ENCODE measurements at places on chromosomes 11 and 22.
A peak's percentile ranks its signal among the peaks of the same experiment; 100 is the strongest.

DNA sequence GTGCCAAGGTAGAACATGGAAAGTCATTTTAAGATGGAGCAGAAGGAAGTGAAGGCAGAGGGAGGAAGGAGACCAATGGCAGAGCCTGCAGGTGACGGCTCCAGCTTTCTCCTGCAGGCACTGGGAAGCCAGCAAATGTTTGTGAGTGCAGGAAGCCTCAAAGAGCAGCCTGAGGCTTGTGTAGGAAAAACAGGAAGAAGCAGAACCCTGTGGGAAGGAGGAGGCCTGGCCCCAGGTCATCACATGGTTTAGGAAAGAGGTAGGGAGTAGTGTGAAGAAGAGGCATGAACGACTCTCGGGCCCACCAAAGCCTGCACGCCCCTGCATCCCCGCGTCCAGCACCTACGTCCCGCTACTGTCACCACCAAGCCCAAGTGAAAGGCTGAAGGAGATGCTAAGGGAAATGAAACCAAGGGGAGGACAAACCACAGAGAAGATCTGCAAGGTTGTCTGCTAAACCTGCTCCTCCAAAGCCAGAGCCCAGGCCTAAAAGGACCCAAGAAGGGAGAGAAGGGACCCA, 151.5 kb downstream of the CHST1 start:
- no peak for DNase-seq

DNA sequence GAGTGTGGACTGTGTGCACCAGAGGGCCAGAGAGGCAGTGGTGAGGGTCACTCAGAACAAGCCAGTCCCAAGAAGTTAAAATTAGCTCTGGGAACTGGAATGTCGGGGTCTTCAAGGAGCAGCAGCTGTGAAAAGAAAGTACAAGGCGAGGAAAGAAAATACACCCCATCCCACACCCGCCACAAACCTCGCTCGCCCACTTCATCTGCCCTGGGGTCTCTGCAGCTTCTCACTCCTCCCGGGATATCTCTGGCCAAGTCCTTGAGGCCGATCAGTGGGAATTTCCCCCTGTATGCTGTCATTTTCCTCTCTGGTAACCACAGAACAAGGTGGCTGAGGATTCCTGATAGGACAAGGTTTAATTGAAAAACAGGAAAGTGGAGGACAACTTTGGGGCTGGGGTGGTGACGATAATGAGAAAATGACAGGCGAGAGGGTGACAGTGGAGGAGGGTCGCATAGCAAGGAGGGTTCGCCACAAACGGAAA, 36.3 kb upstream of the TIMP3 start:
- no peak for DNase-seq

DNA sequence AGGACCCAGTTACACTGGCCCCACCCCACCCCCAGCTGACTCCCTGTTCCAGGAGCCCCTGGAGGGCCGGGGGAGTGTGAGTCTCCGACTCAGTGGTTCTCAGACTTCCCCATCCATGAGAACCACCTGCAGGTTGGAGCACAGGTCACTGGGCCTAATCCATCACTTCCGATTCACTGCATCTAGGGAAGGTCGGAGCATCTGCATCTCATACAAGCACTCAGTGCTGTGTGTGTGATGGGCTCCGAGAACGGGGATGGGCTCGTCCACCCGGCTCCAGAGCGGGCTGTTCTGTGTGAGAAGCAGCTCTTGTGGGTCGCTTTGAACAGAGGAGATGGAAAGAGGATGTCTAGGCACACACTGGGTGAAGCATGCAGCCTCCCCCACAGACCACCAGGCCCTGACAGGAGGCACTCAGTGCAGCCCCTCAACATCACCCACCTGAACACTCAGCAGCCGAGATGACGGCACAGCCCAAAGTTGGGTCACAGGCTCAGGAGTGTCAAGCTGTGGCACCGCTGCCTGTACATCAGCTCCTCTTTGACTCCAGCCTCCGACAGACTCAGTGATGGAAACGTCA, 541.4 kb downstream of the BRD1 start:
- DNase-seq: no peak

- DNase-seq: peak; percentile 88
These were observed 717 bp downstream of the OSM start for GRCh38 chr22:30265823-30266444.

DNA sequence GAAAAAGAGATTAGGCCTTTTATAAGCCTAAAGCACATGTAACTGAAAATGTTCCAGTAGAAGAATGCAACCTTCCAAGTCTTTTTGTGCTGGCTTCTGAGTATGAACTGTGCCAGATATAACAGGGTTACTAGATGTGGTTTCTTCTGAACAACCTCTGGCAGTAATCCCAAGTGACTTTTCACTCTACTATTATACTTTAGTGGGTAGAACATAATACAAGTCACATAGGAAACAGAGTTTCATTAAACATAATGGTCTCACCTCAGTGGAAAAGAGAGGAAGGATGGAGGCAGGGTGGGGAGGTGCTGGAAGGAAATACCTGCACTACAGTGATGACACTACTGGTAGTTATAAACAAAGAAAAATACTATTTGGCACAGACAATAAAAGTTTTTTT, 81.3 kb downstream of the PHF21A start:
- no peak for DNase-seq

DNA sequence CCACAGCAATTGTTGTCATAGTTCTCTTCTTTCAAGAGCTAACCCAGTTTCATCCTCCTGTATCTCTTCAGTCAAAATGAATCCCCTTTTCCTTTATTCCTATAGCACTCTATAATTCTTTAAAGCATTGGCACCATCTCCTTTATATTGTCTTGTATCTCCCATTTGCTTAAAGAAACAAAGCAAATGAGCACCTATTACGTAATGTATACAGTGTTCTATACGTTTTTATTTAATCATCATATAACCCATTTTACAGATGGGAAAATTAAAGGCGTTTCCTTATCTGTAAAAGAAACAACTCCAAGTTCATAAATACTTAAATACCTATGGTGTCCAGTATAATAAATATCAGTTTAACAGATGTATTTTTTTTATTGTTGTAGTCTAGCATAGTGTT, 6.4 kb upstream of the REXO2 start:
- no peak for DNase-seq

- no peak for DNase-seq
These were observed 21.2 kb downstream of the UPB1 start for GRCh38 chr22:24516301-24516737.

DNA sequence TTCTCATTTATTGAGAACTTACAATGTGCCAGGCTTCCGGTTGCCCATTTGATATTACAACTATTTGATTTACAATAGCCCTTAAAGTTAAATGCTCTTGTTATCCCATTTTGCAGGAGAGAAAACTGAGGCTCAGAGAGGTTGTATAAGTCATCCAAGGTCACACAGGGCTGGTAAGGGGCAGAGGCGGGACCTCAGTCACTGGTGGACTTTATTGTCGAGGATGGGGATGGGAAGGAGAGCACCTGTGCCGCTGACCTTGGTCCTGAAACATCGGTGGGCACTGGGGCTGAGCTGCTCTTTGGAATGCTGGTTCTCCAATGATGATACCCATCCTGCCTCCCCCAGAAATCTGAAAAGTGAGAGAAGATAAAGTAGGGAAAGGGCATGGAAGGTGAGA, 265.4 kb downstream of the MIAT start:
- no peak for DNase-seq

DNA sequence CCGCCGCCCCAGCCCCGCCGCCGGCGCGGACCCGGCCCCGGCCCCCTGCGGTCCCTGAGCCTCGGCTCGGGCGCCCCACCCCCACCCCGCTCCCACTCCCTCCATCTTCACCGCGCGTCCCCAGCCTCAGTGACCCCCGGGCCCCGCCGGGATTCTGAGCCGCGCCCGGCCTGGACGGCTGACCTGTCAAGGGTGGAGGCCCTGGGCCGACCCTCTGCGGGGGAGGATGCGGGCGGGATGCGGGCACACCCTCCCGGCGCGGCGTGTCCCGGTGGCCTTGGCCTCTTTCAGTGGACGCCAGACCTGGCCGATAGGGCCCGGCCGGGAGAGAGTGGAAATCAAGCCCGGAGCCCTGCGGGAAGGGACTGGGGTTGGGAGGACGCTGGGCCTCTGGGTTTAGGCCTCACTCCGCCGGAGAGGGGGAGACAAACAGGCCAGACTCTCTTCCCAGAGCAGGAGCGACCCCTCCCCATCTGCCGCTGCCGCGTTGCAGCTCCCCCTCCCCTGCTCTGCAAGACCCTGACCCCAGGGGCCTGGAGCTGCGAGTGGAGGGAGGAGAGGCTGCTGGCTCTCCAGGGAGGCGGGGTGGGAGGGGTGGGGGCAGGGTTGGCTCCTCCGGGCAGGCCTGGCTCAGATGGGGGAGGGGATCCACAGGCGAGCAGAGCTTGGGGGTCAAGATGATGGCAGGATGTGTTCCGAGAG, 525 bp downstream of the MAPK8IP2 start:
- no peak for DNase-seq

- no peak for DNase-seq
These were observed 1.8 kb downstream of the CELF1 start for GRCh38 chr11:47551086-47551485.

DNA sequence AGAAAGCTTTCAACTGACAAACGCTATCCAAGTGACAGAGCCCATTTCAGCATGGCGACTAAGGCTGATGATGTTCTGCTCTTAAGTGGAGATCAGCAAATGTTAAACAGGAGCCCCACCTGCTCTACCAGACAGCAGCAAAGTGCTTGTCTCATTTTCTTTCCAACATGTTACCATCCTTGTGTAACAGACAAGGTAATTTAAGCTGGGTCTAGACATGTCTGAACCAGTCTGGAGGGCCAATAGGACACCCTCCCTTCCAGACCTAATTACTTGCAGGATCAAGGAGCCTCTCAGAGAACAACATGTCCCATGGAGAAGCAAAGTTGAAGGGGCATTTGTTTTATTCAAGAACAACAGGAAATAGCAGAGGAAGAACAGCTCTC, 3.9 kb upstream of the LMO2 start:
- DNase-seq: no peak

- DNase-seq: peak; percentile 30
These were observed 69.7 kb upstream of the BMAL1 start for GRCh38 chr11:13207665-13208594.

- no peak for DNase-seq
These were observed 1382.4 kb downstream of the BRD1 start for GRCh38 chr22:48445113-48445827.

DNA sequence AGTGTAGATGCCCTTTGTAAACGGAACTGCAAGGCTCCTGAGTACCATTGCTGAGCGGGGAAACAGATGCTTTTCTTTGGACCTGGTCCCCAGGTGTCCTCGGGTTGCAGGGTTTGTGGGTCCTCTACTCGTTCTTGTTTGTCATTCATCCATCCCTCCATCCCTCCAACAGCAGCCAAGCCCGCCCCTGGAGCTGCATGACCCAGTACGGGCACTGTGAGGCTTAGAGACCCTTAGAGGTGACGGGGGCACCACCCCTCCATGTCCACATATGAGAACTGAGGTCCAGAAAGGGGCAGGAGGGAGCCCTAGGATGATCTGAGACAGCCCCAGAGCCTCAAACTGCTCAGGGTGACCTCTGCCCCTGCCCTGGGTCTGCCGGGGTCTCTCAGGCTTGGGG, 45.4 kb downstream of the WNT11 start:
- no peak for DNase-seq

DNA sequence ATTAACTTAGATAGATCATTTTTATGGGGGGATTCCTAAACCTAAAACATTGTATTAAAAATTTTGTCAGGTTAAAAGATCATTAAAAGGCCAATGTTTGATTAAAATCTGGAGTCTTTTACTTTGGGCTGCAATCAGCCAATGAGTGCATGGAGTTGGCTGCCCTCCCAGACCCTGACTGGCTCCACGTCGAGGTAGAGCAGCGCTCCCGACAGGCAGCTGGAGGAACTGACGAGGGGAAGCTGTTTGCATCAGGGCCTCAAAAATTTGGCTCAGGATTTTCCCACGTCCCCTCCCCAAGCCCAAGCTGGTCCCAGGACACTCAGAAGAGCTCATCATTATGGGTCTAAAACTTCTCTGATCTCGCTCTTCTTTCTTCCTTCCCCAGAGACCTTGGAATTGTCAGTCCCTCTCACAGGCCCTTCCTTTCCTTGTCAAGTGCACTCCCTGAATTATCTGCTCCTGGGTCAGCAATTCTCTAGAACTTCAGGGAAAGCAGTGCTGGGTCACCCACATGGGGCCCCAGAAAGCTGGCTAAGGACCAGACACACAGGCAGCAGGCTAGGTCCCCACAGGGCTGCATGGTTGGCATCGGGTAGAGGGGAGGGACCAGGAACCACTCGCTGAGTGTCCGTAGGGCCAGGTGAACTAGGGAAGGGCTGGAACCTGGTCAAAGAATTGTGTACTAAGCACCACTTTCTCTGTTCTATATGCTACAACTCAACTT, 119.6 kb upstream of the IGLL5 start:
- DNase-seq: no peak

DNA sequence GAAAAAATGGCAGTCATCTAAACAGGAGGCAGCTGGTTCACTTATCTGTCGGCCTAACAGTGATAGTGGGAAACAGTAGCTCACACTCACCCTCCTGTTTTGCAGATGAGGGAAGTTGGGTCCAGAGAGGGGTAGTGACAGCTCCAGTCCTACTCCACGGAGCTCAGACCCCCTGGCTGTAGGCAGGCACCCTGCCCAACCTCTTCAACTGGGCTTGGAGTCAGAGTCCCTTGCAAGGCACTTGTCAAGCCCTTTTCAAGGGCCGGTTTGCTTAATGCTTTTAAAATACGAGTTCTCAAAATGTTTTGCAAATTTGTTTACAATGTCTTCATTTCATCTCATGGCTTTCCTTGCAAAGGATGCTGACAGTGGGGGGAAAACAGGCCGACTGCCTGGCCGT, 75.1 kb downstream of the BMAL1 start:
- no peak for DNase-seq

- no peak for DNase-seq
These were observed 19.8 kb downstream of the IGSF9B start for GRCh38 chr11:133937015-133937414.

DNA sequence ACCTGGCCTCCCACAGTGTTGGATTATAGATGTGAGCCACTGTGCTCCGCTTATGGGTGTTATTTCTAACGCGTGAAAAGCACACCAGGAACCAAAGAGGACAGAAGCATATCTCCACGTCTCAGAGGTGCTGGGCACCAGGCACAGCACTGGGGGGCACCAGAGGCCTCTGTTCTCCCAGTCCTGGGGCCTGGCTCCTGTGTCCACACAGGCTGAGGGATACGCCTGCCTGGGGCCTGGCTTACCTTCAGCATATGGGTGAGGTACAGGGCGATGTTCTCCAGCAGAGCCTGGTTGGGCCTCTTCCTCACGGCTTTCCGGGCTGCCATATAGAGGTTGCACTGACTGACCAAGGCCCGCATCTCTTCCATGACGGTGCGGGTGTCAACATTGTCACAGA, 24.7 kb upstream of the NAP1L4 start:
- no peak for DNase-seq

DNA sequence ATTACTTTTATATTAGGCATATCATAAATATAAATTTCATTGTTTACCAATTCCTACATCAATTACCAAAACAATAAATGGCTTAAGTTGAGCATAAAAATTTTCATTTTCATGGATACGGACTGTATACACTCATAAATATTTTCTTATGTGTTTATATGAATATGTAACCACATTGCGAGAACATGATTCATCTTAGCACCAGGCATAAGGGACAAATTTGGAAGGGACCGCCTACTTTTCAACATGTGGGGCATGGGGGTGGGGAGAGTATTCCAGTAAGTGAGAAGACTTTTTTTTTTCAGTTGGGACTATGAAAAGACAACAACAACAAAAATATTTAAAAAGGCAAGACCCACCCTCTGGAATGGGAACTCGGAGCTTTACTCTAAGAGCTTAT, 296.1 kb downstream of the RAB38 start:
- DNase-seq: no peak

- peak; percentile 24 for DNase-seq
These were observed 46.7 kb downstream of the IGLL1 start for GRCh38 chr22:23533328-23533762.

GRCh38 chr22:26496456-26496855, 12.8 kb downstream of the SRRD start:
- DNase-seq: no peak
